Activated CD8-positive, alpha-beta memory T cell treated with anti-CD3 and anti-CD28 coated beads, Interleukin-2, amount 10 ng/mL, durations not matched to agents 7 days and 5 days (primary cell): ENCODE measurements at places on chromosomes 5 and 9.
A peak's percentile ranks its signal among the peaks of the same experiment; 100 is the strongest.

GRCh38 chr9:88143179-88143578 is 4.9 kb upstream of the SPATA31C2 start:
- no peak overlapping the region for H3K4me3 ChIP-seq
- peaks cover 48% of the 10 kb centered on the region for H3K27me3 ChIP-seq
- H3K4me1 ChIP-seq, result no peaks in the 10 kb centered on the region

GRCh38 chr5:164058621-164059020 is 553.2 kb downstream of the MAT2B start:
- no peak overlapping the region for H3K4me3 ChIP-seq
- no peak overlapping the region for H3K27ac ChIP-seq
- no peaks in the 10 kb centered on the region for H3K27me3 ChIP-seq
- H3K4me1 ChIP-seq, result no peaks in the 10 kb centered on the region

DNA sequence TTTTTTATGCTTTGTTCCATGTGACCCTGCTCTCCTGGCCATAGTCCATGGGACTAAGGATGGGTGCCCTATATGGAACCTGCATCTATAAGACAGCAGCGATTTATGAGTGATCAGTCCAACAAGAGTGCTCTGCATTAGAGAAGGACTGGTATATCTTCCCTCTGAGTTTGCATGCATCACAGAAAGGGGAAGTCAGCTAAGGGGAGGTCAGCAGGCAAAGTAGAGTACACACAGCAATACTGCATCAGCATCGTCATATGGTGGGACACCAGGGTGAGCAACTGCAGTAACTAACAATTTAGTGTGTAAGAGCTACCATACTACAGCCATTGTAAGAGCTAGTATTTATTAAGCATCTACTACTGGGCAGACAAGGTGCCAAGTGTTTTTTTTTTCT is 311.3 kb downstream of the NDUFS4 start:
- no peaks in the 10 kb centered on the region for H3K36me3 ChIP-seq
- H3K27ac ChIP-seq, result no peak overlapping the region
- peaks cover 4% of the 10 kb centered on the region for H3K27me3 ChIP-seq
- no peak for DNase-seq

DNA sequence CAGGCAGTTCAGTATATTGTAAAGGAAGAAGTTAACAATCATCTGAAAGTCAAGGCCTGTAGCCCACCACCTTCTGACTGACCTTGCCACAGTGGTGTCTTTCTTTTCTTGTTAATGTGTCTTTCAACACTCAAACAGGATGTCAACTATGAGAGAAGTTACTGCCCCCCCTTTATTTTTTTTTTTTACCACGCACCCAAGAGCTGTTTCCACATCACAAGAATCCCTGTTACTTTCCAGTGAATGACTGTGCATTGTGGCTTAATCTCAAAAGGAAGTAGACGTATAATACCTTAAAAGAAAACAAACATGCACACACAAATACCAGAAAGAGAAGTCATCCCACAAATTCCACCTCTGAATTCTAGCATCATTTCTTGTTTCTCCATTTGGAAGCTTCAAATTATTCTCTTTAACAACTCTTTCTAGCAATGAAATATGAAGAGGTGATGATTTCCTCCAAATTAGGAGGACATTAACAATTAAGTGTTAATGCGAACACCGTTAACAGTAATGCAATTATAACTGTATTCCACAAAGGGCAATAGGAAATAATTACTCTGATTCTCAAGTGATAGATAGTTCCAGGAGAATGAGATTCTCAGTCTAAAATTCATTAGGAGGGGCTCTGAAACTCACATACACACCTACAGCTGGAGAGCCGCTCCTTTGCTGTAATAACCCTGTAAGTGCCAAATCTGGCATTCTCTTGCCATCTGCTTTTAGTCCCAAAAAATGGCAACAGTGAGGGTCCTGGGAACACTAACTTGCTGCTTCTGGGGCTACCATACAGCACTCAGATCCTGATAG is 201.0 kb downstream of the EFNA5 start:
- H3K27ac ChIP-seq, result no peak overlapping the region
- H3K27me3 ChIP-seq, result peaks cover 6% of the 10 kb centered on the region
- DNase-seq, result no peak
- H3K4me1 ChIP-seq, result peaks cover 6% of the 10 kb centered on the region

DNA sequence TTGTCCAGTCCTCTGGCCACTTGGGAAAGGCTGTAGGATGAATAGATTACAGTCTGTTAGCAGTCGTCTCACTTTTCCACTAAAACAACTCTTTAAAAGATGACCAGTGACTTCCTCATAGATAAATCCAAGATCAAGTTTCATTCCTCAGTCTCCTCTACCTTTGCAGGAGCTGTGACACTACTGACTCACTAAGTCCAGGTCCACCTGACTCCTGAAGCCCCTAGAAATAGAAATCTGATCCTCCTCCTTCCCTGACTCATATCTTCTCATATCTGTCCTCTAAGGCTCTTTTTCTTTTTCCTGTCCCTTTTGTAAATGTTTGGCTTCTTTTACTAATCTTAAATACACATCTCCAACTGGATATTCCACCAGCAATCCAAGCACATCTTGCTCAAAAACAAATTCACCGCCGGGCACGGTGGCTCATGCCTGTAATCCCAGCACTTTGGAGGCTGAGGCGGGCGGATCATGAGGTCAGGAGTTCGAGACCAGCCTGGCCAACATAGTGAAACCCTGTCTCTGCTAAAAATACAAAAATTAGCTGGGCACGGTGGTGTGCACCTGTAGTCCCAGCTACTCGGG is 2.6 kb downstream of the CCDC125 start:
- peaks cover 14% of the 10 kb centered on the region for H3K4me1 ChIP-seq
- H3K4me3 ChIP-seq, result no peak overlapping the region
- DNase-seq, result no peak
- no peaks in the 10 kb centered on the region for H3K27me3 ChIP-seq

DNA sequence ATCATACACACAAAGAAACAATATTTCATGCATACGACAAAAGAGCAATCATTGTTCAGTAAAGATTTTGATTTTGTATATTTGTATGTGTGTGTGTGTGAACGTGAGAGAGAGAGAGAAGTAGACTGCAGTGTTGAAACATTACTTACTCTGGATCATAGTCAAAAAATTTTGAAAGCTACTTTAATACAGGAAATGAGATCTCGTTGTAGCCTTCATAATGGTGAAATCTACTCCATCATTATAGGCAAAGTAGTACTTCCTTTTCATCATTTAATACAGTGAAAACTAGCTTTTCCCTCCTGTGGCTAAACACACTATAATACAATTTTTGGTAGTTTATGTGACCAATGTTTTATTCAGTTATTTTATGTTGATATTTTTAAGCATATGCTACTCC is 1427.7 kb upstream of the C9orf72 start:
- H3K4me3 ChIP-seq, result no peak overlapping the region
- H3K27ac ChIP-seq, result no peak overlapping the region
- no peaks in the 10 kb centered on the region for H3K27me3 ChIP-seq
- no peaks in the 10 kb centered on the region for H3K36me3 ChIP-seq
- H3K4me1 ChIP-seq, result no peaks in the 10 kb centered on the region

DNA sequence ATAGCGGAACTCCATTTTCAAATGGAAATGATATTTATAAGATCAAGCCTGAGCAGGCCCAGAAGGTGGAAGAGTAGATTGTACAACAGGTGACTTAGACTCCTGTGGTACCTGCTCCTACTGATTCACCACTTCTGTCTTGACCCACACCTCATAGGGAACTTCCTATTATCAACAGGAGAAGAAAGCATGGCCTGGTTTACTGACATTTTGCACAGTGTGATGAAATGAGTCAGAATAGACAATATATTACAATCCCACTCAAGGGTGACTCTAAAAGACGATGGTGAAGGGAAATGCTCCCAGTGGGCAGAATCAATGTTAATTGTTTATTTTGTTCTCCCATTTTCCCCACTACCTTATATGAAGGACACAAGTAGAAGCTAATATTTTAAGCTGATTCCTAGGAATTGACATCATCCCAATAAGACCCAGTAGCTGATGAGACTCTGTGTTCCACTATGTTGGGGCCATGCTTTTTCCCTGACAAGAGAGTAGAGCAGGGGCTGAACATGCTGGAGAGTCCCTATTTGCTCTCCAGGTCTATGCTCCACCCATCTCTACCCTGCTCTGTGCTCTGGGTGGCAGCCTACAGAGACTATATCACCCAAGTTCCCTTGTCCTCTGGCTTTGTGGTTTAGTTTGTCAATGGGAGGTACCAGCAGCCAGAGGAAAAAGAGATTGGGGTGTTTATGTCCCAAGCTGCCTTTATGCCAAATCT is 163.4 kb upstream of the FSTL4 start:
- DNase-seq, result no peak
- H3K27ac ChIP-seq, result no peak overlapping the region
- peaks cover 21% of the 10 kb centered on the region for H3K27me3 ChIP-seq
- no peak overlapping the region for H3K4me3 ChIP-seq
- H3K4me1 ChIP-seq, result no peaks in the 10 kb centered on the region

DNA sequence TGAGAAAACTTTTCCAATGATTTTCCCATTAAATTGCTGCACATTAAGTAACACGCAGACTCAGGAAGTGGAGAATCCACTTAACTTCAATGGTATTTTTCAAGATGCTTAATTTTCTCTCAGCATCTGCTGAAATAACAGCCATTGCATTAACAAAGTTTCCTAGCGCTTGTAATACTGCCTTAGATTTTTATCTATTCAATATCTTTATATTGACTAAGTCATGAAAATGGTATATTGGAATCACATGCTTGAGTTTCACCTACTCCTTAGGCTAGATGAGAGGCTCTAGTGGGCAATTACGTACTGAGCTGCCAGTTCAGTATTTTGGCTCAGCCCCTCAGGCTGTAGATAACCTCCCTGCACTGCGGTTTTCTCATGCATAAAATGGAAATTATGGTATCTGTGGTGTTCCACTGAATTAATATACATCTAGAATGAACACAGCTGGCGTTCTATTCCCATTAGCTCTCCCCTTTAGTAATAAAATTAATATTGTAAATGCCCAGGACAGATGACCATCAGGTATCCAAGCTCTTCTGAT is 112.9 kb downstream of the MTX3 start:
- no peak overlapping the region for H3K27ac ChIP-seq
- no peaks in the 10 kb centered on the region for H3K4me1 ChIP-seq
- H3K4me3 ChIP-seq, result no peak overlapping the region
- no peak for DNase-seq
- peaks cover 1% of the 10 kb centered on the region for H3K36me3 ChIP-seq
- peaks cover 14% of the 10 kb centered on the region for H3K27me3 ChIP-seq

- peak; percentile 62 for DNase-seq
- peaks cover 33% of the 10 kb centered on the region for H3K27me3 ChIP-seq
- H3K27ac ChIP-seq, result no peak overlapping the region
- H3K36me3 ChIP-seq, result peaks cover 1% of the 10 kb centered on the region
These were observed 25.5 kb downstream of the PLAC8L1 start for GRCh38 chr5:146079695-146080373.

- peaks cover 31% of the 10 kb centered on the region for H3K27me3 ChIP-seq
- H3K4me3 ChIP-seq, result no peak overlapping the region
- no peak for DNase-seq
- H3K4me1 ChIP-seq, result peaks cover 27% of the 10 kb centered on the region
- H3K36me3 ChIP-seq, result no peaks in the 10 kb centered on the region
- no peak overlapping the region for H3K27ac ChIP-seq
These were observed 5.2 kb upstream of the GCNT4 start for GRCh38 chr5:75057561-75057960.

DNA sequence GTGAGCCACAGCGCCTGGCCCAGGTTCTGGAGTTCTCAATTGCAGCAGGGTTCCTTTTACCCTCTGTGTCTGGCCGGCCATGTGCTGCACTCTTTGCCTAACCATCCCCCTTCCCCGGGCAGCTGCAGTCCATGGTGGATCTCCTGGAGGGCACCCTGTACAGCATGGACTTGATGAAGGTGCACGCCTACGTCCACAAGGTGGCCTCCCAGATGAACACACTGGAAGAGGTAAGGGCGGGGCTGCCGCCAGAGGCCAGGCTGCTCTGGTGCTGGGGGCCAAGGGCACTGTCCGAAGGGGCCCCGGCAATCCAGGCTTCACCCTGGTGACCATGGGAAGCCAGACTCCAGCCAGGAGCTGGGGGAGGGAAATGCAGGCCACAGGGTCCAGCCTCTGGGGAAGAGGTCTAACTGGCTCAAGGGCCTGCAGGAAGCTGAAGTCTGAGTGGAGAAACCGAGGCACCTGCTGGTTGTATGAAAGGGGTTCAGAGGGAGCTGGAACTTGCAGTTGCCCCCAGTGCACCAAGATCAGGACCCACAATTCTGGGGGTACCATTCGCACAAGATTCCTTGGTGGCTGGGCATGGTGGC is 18.1 kb downstream of the OLFML2A start:
- H3K27ac ChIP-seq, result no peak overlapping the region
- H3K36me3 ChIP-seq, result no peaks in the 10 kb centered on the region
- no peak overlapping the region for H3K4me3 ChIP-seq
- peaks cover 10% of the 10 kb centered on the region for H3K27me3 ChIP-seq
- DNase-seq, result no peak

DNA sequence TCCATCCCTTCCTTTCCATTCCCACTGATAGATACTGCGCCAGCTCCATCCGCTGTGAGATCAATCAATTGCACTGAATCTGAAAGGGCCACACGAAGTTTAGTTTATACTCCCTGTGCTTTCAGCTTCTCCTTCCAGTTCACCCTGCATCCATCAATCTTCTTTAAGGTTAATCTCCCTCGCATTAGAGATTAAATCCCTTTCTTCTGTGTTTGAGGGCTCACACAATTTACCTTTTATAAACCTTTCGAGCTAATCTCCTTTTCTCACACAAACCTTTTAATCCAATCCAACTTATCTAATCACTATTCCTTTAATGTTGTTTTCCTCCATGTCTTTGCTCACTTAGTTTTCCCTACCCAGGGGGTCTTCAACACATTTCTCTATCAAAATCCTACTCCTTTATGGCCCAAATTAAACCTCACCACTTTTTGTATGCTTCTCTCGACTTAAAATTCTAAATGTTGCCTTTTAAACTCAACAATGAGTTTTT is 64.6 kb upstream of the HAPLN1 start:
- H3K4me3 ChIP-seq, result no peak overlapping the region
- H3K27ac ChIP-seq, result no peak overlapping the region
- H3K4me1 ChIP-seq, result no peaks in the 10 kb centered on the region

GRCh38 chr9:31045810-31046209 is 1338.6 kb upstream of the ACO1 start:
- H3K4me1 ChIP-seq, result no peaks in the 10 kb centered on the region
- H3K27me3 ChIP-seq, result no peaks in the 10 kb centered on the region
- no peak overlapping the region for H3K27ac ChIP-seq
- H3K4me3 ChIP-seq, result no peak overlapping the region
- no peak for DNase-seq

GRCh38 chr5:82011761-82012160 is 39.9 kb downstream of the ATG10 start:
- DNase-seq, result no peak
- no peaks in the 10 kb centered on the region for H3K4me1 ChIP-seq
- H3K4me3 ChIP-seq, result no peak overlapping the region
- H3K36me3 ChIP-seq, result peaks cover 24% of the 10 kb centered on the region

- no peaks in the 10 kb centered on the region for H3K4me1 ChIP-seq
- no peak overlapping the region for H3K4me3 ChIP-seq
- H3K27ac ChIP-seq, result no peak overlapping the region
- H3K36me3 ChIP-seq, result no peaks in the 10 kb centered on the region
- no peak for DNase-seq
These were observed 64.8 kb downstream of the ALDH1A1 start for GRCh38 chr9:72888067-72888466.

GRCh38 chr5:149212198-149212951 is 59.3 kb upstream of the AFAP1L1 start:
- H3K36me3 ChIP-seq, result no peaks in the 10 kb centered on the region
- no peaks in the 10 kb centered on the region for H3K27me3 ChIP-seq
- no peak overlapping the region for H3K27ac ChIP-seq
- H3K4me1 ChIP-seq, result no peaks in the 10 kb centered on the region
